COR-L47 (cell line): ENCODE measurements at places on chromosomes 7 and 10.

DNA sequence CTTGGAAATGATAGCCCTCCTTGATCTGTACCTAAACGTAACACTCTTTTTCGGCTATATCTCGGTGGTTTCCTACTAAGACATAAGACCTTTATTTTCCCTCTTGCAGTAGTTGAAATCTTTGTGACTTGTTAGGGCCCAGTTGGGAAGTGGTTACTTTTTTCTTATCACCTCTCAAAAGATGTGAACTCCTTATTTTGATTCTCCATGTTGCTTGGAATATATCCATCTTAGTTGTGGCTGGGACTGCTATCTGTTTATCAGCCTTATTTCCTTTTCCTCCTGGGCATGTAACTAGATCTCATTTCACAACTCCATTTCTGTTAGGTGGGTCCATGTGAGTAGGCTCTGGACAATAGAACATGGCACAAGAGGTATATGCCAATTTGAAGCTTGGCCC, 4.1 kb upstream of the CPED1 start:
- DNase-seq = no peak

DNA sequence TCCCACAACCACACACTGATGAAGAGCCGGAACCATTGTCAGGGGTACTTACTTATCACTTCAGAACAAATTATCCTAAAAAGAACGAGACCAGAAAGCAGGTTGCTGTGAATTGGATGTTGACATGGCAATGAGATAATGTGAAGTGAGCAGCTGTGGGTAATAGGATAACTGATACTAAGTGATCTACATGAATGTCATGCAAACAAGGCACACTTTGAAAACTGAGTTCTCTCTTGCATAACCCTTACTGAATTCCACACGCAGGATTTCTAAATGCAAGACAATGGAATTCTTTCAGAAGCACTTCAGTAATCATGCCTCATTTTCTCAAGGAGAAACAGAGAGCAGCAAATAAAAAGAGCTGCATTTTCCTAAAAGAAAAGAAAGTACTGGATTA, 242.5 kb upstream of the TMEM229A start:
- no peak for DNase-seq

DNA sequence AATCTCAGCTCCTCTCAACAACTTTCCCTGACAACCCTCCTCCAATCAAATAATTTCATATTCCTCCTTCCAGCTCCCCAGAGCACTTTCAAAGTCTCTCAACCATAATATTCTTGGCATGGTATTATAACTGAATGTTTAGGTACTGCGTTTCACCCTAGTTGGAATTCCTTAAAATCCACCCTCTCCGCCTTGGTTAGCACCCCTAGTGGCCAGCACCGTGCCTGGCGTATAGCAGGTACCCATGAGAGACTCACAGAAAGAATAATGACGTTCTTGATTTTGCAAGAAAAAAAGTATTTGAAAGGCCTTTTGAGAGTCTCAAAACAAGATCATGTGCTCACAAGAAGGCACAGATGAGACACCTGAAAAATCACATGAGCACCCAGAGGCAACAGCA, 50.9 kb downstream of the GLI3 start:
- no peak for DNase-seq

DNA sequence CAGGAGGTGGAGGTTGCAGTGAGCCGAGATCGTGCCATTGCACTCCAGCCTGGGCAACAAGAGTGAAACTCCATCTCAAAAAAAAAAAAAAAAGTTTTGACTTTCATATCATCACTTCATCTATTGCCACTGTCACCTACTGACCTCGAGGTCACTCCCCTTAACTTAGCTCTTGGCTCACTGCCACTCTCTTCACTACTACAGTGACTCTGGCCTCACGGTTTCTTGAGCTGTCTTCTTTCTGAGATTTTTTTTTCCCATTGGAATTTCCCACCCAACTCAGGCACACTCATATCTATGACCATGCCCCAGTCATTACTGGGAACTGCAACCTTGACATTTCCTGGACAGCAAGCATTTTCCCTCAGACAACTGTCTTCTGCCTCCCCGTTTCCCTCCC, 42.6 kb upstream of the C7orf33 start:
- no peak for DNase-seq

DNA sequence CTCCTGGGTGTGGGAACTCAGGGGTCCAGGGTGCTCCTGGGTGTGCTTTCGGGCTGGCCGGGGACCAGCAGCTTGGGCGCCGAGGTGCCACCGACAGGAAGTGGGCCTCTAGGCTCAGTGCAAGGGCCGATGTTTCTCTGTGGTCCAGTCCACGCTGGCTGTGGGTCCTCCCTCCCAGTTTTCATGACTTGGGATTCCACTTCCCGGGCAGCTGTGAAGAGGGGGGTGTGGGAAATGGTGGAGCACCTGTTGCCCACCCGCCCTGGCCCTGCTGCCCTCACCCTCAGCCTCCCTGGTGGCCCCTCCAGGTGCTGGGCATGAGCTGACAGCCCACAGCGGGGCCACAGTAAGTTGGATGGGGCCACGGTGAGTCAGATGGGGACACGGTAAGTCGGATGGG, 58.5 kb downstream of the NKX6-2 start:
- DNase-seq = no peak

- DNase-seq = no peak
These were observed 538.8 kb downstream of the SORCS1 start for GRCh38 chr10:106625751-106626150.

- DNase-seq = no peak
These were observed 142.4 kb upstream of the LYZL1 start for GRCh38 chr10:29146311-29147100.

DNA sequence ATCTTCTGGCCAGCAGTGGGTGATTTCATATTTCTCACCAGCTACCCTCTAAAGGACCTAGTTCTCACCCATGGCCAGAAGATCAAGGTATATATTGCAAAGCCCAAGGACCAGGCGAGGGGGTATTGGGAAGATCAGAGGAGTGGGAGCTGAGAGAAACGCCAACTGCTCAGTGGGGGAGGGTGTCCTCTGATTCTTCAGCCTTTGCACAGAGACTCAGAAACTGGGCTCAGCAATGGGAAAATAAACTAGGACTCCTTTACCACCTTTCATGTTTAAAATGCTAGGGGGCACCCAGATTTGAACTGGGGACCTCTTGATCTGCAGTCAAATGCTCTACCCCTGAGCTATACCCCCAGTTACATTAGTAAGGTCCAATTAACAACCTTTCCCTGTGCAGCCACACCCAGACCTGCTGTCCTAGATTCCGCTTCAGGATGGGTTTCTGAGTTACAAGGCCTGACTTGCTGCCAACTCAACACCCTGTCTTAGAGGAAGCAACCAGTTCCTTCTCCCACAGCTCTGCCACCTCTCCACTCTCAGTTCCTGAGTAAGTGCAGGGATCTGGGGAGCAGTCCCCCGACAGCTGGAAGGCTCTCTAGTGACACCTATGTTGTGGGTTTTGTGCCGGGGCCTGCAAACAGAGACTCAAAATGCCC, 93.5 kb downstream of the ZNF783 start:
- DNase-seq = no peak

GRCh38 chr10:97740613-97741012, 3.7 kb downstream of the ZFYVE27 start:
- no peak for DNase-seq

DNA sequence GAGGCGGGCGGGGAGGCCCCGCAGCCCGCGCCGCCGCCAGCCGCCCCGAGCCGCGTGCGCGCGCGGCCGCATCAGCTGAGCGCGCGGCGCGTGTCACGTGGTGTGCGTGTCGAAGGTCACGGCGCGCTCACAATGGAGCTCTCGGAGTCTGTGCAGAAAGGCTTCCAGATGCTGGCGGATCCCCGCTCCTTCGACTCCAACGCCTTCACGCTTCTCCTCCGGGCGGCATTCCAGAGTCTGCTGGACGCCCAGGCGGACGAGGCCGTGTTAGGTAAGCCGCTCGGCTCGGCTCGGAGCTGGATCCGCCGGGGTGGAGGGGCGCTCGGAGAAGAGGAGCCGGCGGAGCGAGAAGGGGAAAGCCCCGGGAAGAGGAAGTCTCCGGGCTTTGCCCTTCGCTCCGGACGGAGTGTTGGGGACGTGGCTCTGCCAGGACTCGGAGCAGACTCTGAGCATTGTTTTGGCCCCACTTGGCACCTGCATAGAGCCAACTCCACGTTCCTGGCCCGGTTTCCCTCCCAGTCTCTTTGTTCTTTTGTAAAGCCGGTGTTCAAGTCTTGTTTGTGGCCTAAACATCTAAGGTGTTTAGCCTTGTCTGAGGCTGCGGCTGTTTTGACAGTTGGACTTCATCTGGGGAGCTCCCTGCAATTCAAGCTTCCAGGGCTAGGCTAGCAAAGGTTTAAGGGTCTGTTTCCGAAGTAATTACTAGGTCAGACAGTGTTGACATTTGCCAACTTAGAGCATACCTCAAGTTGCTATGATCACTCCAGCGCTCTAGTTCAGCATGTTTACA, at the start of gene COMMD3:
COMMD3 (plus strand) TSS at position 103 of the 790 bp plus-strand sequence; CDS start at position 133, 30 bp downstream.
- peak; percentile 62 for DNase-seq

DNA sequence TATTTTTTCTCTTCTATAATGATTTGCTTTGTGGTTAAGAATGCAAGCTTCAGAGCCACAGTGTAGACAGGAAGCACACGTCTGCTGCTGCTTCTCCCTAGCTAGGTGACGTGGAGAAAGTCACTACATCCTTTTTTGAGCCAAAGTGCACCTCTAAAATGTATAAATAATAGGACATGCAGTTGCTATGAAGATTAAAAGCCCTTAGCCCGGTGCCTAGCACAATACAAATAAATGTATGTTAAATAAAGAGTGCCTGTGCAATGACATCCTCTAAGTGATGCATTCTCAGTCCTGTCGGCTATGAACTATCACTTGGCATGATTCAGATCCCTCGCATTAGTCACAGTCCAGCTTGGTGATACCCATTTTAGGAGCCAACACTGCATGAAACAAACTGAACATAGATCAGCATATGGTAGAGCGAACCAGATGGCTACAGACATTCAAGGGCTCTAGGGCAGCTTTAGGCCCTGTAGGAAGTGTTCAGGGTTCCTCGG, 4.8 kb upstream of the TRDMT1 start:
- DNase-seq = no peak

DNA sequence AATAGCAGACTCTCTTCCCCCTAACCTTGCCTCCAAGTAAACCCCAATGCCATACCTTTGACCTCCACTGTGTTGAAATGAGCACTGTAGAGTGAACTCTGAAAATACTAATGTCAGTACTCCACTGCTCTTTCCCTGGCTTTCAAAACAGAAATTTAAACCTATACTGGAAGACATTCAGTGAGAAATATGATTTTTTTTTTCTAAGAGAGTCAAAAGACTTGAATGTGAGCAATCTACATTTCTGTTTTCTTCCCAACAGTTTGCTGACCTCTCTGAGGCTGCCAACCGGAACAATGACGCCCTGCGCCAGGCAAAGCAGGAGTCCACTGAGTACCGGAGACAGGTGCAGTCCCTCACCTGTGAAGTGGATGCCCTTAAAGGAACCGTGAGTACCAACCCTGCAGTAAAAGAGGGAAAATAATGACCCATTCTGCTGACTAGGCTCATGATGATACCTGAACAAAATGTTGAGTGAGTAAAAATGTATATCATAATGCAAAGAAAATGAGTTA, 6.4 kb downstream of the VIM start:
- DNase-seq = no peak

DNA sequence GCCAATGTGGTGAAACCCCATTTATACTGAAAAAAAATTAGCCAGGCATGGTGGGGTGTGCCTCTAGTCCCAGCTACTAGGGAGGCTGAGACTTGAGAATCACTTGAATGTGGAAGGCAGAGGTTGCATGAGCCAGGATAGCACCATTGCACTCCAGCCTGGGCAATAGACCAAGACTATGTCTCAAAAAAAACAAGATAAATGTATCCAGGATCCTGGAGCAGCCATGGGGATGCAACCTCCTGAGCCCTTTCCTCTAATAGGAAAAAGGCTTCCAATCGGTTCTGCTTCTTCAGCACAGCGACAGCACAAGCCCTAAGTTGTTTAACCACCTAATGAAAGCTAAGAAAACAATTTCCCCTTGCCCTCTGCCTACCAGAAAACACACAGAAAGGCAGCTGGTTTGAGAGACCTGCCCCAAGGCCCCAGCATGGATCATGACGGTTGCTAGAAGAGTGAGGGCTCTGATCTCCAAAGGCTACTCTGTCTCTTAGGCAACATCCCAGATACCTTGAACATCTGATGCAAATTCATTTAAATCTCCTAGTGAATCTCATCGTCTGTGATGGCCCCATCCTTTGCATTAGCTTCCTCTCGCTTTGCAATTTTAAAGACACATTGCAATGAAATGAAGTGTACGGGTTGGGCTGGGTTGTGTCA, 220.8 kb downstream of the ARHGAP21 start:
- DNase-seq = no peak

DNA sequence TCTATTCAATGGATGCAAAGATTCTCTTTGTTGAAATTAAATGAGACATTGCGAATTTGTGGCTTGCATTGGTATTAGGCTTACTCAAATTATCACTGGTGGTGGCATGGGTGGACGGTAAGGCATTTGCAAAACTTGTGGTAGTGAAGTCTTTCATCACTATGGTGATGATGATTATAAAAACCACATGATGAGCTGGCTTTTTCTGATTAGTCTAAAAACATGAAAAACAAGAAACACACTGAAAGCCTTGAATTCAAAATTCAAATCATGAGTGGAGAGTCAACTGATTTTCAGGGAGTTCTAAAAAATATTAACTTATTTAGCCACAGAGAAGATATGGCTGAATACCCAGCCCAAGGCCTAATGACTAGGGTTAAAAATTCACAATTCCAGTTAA, 99.8 kb upstream of the HGF start:
- no peak for DNase-seq
